Activated gamma-delta T cell treated with Interleukin-2 at 50 U/mL for 16 hours (primary cell): ENCODE measurements at places on chromosomes 12 and 14.
A peak's percentile ranks its signal among the peaks of the same experiment; 100 is the strongest.

GRCh38 chr12:47184813-47185212, 105.1 kb upstream of the AMIGO2 start:
- no peak for DNase-seq

DNA sequence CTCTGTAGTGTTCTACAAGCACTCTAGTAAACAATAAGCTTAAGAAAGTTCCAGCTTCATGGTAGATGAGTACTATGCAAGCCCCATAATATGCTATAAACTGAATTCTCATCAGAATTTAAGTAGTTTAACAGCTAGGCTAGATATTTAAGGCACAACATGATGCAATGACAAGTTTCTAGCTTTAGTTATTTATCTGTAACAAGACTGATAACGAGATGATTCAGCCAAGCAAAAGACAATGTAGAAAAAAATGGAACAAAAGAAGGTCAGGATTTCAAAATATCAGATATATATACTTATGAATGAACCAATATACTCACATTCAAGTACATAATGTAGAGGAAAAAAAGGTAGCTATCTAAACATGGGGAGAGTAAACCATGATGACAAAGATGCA, 61.0 kb upstream of the RERGL start:
- DNase-seq: no peak

GRCh38 chr14:75361751-75362433, 65.9 kb upstream of the JDP2 start:
- no peak for DNase-seq

- DNase-seq: no peak
Measured at GRCh38 chr14:54882521-54882920, 20.1 kb downstream of the GCH1 start.

DNA sequence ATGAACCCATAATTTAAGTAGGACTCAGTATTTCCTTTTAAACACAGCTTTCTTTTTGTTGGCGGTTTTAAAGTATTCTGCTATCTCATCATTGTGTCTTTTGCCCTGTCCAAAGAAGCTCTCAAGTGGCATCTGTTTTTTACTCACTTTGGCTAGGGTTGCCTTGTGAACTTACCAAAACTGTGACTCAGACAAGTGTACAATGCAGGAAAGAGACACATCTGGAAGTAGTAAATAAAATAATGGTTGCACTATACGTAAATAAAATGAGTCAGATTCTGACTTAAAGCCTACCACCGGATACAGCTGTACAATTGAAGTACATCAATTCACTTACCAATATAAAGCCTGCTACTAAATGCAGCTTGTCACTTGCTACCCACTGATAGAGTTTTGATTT, 619.2 kb upstream of the LRFN5 start:
- no peak for DNase-seq

DNA sequence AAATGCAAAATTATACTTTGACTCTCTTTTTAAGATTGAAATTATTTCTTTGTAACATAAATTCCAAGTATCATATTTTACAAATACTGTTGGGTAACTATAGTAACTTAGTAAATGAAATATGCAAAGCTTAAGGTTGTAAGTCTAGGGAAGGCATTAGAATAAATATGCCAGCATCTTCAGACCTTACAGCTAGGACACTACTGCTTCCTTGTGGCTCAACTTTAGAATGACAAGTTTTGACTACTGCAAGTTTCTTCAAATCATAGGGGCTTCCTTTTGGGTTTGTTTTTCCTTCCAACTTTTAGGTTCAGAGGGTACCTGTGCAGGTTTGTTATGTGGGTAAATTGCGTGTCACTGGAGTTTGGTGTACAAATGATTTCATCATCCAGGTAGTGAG, 17.7 kb upstream of the ANP32D start:
- no peak for DNase-seq

GRCh38 chr12:46522071-46522470, 149.5 kb upstream of the SLC38A2 start:
- DNase-seq: no peak

DNA sequence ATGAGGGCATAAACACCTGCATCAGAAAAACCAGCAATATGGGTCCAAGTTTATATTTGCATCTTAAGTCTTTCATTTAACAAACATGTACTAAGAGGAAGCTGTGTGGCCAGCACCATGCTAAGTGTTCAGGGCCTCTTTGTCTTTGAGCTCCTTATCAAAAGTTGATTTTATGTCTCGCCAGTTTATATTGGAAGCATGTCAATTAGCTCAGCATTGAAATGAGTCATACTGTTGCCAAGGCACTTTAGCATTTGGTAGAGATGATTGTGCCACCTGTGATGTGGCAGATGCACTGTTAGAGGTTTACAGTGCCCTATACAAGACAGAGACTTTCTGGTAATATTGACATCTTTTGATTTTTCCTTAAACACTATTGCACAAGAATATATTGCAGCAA, 68.5 kb downstream of the BHLHE41 start:
- DNase-seq: no peak

- DNase-seq: no peak
Measured at GRCh38 chr14:82710267-82710841, 1176.7 kb upstream of the SEL1L start.

DNA sequence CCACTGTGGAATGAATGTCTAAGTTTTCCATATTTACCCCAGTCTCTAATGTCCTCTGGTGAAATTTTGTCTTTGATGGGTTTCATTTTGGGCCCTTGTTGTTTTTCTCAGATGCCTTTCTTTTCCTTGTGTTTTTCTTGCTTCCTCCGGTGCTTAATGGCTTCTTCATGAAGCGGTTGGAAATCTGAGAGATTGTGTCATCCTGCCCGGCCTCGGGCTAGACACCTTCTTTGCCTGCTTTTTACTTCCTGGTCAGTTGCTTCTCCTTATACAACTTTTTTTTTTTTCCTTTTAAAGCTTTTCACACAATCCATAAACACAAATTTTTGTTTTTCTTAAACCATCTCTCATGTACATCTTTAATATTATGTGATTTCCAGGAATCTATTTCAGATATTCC, 7.1 kb downstream of the ETV6 start:
- DNase-seq: no peak

DNA sequence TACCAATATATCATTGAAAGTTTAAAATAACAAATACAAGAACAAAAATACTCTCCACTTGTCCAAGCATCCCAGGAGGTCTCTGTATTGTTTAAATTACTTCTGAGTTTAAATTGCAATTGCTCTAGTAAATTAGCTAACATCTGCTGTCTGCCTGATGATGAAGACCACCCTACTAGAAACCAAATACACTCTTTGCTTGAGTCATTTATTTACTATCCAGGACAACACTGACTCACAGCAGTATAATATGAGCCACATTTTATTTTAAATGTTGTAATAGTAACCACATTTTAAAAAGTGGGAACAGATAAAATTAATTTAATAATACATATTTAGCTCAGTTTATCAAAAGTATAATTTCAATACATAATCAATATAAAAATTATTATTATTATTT, 62.9 kb upstream of the EEA1 start:
- no peak for DNase-seq

- no peak for DNase-seq
Measured at GRCh38 chr12:118126119-118126757, 9.7 kb upstream of the PEBP1 start.

DNA sequence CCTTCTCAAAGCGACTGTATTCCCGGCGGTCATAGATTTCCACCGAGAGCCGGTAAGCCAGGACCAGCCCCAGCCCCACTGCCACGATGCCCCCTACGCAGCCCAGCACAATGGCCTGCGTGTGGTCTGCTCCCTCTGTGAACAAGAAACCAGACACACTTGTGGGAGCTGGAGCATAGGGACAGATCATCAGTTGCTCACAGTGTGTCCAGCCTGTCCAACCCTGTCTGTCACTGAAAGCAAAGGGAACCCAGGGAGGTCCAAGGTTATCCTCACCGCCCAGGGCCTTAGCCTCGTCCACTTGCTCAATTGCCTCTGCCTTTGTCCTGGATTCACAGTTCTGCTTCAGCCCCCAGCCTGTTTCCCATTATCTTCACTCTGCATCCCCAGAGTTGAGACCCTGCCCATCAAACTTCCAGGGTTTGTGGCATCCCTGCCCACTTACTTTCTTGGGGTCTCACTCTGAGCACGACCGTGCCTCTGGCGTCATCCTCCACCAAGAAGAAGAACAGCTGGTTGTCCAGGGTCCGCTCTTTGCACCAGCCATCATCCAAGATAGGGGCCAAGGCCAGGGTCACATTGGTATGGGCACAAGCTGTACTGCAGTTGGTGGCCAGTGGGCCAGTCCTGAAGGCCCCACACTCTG, 11.3 kb upstream of the CSAD start:
- DNase-seq: no peak

- no peak for DNase-seq
Measured at GRCh38 chr12:65608319-65608916, 215.9 kb upstream of the HMGA2 start.

- no peak for DNase-seq
Measured at GRCh38 chr14:55502746-55503284, 62.4 kb upstream of the TBPL2 start.

- peak; percentile 79 for DNase-seq
Measured at GRCh38 chr14:68794130-68794850, 1.4 kb upstream of the ZFP36L1 start.

GRCh38 chr12:105713606-105714305, 383.3 kb downstream of the C12orf75 start:
- no peak for DNase-seq

- no peak for DNase-seq
Measured at GRCh38 chr14:69008421-69008884, 29.4 kb upstream of the ACTN1 start.

- DNase-seq: no peak
Measured at GRCh38 chr14:47935332-47935731, 259.9 kb upstream of the MDGA2 start.

GRCh38 chr12:50296554-50296953, 13.2 kb upstream of the LIMA1 start:
- no peak for DNase-seq

DNA sequence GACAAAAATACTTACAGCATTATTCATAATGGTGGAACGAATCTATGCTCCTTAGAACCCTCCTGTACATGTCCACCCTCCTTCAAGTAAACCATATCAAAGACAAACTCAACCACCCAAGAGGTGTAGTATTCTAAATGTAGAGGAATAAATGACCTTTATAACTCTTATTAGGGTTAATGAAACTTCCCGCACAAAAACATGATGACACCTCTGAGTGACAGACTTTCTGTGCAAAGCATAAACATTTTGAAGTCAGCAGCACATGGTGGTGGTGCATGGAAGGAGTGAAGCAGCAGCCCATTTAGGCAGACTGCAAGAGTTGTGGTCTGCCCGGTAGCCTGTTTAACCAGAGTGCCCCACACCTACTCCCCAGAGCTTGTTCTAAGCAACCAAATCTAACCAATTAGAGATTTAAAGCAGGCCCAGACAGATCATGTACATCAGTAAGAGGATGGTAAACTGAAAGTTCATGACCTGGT, 615 bp upstream of the ASB8 start:
- no peak for DNase-seq

- DNase-seq: no peak
Measured at GRCh38 chr12:103771466-103771865, 69.6 kb downstream of the NT5DC3 start.

DNA sequence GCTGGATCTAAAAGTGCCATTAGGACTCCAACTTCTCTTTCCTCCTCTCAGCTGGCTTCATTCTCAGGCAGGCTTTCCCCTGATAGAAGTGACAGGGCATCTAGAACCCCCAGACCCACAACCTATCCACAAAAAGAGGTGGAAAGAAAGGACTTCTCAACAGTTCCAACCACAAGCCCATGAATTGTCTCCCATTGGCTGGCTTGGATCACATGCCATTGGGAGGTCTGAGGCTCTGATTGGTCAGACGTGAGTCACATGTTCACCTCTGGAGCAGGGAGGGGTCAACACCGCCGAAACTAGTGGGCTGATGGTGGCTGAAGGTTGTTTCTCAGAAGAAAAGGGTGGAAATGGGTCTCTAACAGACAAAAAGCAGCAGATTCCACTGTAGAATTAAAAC, 47.2 kb downstream of the DRAM1 start:
- no peak for DNase-seq

GRCh38 chr12:72432037-72432604, 160.0 kb downstream of the TRHDE start:
- no peak for DNase-seq

DNA sequence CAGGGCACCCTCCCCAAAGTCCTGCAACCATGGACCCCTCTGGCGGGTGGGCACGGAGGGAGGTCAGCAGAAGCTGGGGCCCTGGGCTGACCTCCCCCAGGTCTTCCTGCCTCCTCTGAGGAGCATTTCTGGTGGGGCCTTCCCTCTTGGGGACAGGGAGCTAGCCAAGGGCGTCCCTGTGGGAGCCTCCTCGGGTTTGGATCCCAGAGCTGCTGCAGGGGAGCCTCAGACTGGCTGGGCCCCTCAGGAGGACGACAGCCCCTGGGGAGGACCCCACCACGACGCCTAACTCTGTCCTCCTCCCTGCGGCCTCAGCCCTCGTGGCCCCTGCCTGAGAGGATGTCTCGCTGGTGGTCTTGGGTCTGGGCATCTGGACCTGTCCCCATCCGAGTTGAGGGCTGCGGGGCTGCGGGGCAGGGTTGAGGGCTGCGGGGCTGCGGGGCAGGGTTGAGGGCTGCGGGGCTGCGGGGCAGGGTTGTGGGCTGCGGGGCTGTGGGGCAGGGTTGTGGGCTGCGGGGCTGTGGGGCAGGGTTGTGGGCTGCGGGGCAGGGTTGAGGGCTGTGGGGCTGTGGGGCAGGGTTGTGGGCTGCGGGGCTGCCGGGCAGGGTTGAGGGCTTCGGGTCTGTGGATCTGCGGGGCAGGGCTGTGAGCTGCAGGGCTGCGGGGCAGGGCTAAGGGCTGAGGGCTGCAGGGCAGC, 37.4 kb downstream of the FBRSL1 start:
- no peak for DNase-seq

- no peak for DNase-seq
Measured at GRCh38 chr14:78746086-78746595, 576.0 kb downstream of the NRXN3 start.

- no peak for DNase-seq
Measured at GRCh38 chr14:71474301-71475265, 457.6 kb upstream of the RGS6 start.

DNA sequence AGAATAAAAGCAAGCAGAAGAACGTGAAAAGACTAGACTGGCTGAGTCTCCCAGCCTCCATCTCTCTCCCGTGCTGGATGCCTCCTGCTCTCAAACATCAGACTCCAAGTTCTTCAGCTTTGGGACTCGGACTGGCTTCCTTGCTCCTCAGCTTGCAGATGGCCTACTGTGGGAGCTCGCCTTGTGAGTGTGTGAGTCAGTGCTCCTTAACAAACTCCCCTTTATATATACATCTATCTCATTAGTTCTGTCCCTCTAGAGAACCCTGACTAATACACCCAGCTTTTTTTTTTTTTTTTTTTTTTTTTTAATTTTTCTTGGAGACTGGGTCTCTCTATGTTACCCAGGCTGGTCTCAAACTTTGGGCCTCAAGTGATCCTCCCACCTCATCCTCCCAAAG, 46.9 kb downstream of the ACTN1 start:
- no peak for DNase-seq

DNA sequence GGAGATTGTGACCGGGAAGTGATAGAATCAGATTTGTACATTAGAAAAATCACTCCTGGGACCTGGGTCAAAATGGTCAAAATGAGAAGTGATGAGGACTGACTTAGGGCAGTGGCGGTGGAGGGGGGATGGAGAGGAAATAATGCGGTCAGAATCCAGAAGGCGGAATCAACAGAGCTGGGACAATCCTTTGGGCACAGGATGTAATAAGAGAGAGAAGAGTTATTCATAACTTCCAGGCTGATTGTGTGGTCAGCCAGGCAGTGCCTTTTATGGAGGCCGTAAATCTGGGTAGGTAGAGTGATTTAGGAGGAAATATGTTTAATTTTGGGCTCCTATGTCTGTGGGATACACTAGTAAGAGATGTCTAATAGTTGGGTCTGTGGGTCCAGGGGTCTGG, 21.6 kb downstream of the FBXL14 start:
- no peak for DNase-seq

GRCh38 chr14:92503756-92504491, 9.7 kb upstream of the RIN3 start:
- DNase-seq: no peak
